ENCODE measurements at places on chromosomes 4 and X.

DNA sequence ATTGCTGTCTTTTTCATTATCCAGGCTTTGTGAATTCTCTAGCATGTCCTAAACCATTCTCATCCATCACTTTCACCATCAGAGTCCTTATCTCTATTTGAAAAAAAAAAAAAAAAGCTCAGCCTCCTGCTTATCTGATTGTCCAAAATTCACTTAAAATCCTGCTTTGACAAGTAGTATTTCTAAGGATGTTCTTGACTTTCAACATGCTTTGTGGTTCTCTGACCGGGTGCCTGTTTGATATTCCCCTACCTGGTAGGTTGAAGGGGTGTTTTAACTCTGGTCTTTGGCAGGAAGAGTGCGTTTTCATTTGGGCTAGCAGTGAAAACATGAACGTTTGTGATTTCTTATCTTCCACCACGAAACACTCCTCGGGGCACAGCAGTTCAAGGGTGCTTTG is 17.3 kb upstream of the BBS12 start:
- no peak for DNase-seq

DNA sequence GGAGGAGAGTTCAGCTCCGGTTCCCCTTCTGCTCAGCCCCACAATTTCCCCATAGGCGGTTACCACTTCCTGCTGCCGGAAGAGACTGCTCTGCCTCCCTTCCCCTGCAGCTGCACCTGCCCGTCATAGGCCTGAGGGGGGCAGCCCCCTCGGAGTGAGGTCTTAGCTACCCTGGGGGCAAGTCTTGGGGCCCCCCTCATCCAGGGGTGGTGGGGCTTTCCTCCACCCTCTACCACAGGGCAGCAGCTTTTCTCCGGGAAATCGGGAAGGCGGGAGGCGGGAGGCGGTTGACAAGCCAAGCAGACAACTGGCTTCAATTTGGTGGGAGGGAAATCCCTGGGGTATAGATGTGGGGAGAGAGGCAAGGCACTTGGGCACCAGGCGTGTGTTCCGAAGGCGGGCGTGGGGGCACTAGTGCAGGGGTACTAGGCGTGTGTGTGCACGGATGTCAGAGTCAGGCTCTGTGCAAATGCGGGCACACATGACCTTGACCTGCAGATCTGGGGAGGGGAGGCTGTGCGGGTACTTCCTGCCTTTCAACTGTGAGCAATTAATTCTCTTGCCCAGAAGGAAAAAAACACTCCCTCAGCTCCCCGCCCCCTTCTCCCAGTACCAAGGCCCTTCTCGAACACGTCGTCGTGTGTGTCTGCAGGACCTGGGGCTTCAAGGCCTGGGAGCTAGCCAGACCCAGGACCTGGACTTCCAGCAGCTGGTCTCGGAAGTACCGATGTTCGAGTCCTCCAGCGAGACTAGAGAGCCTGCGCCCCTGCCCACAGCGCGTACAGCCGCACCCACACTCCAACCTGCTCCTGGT is 1.0 kb upstream of the ARHGAP4 start:
- peak; percentile 88 for DNase-seq

DNA sequence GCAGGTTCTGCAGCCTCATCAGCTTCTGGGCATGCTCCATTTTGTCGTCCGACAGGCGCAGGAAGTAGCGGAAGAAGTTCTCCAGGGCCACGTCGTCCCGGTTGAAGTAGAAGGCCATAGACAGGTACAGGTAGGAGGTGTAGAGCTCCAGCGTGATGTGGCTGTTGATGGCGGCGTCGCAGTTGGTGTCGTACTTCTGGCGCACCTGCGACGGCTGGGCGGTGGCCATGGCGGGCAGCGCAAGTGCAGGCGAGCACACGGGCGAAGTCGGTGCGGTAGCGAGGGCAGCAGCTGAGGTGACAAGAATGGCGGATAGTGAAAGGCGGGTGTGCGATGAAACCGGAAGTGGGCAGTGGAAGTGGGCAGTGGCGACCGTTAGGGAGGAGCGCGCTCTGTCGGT is at the start of gene FTHL17:
Gene FTHL17, minus strand, starts transcription at position 317 of the 400 bp plus-strand sequence. Its CDS starts 88 bp downstream, at position 229.
- no peak for DNase-seq

GRCh38 chrX:71181558-71181909 is 36.9 kb downstream of the NLGN3 start:
- no peak for DNase-seq

- no peak for DNase-seq
Measured at GRCh38 chr4:55733932-55734331, 85.7 kb upstream of the EXOC1L start.

DNA sequence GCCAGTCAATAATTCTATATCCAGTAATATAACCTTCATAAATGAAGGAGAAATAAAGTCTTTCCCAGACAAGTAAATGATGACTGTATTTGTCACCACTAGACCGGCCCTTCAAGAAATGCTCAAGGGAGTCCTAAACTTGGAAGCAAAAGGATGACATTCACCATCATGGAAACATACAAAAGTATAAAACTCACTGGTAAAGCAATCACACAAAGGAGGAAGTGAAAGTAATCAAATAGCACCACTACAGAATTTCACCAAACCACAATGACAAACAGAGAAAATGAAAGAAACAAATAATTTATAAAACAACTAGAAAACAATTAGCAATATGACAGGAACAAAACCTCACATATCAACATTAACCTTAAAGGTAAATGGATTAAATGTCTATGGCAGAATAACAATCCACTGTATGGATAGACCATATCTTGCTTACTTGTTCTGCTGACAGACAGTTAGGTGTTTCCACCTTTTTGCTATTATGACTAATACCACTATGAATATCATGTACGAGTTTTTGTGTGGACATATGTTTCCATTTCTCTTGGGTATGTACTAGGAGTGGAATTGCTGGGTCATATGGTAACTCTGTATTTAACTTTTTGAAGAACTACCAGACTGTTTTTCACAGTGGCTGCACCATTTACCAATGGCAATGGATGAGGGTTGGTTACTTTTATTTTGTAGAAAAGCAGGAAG is 44.9 kb downstream of the NAT8L start:
- DNase-seq = no peak

DNA sequence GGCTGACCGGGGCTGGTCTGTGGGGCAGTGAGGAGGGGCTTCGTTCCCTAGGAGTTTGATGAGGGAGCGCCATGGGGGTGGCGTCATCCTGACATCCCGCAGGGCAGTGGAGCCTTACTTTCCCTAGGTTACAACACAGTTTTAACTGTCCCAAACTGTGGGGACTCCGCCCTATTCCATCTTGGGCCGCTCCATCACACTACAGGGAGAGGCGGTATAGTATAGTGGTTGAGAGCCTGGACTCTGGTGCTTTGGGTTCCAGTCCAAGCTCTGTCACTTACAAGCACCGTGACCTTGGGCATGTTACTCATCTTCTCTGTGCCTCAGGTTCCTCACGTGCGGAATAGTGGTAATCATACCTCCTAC is 44.2 kb downstream of the ZNF185 start:
- DNase-seq = no peak

- no peak for DNase-seq
Measured at GRCh38 chr4:30760551-30760950, 40.4 kb downstream of the PCDH7 start.
